ENCODE measurements at places on chromosomes 6 and 20.

- DNase-seq: no peak
Observed at GRCh38 chr20:15564981-15565380, 1008.3 kb downstream of the KIF16B start.

DNA sequence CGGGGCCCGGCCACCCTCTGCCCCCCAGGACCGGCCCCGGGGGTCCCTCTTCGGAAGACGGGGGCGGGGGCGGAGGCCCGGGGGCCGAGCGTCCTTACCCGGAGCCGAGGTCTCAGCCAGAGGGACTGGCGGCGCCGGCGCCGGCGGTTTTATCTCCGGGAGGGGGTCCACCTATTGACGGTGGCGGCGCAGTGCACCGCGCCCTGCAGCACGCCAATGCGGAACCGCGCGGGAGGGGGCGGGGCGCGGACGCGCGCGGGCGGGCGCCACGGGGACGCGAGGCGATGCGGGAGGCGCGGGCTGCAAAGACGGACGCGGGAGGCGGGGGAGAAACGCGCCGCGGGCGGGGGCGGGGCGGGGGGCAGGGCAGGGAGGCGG is at the start of gene EEF1A2:
EEF1A2 (minus strand) TSS at position 124 of the 378 bp plus-strand sequence. CDS start 1,320 bp downstream, outside the sequence.
- DNase-seq: no peak

DNA sequence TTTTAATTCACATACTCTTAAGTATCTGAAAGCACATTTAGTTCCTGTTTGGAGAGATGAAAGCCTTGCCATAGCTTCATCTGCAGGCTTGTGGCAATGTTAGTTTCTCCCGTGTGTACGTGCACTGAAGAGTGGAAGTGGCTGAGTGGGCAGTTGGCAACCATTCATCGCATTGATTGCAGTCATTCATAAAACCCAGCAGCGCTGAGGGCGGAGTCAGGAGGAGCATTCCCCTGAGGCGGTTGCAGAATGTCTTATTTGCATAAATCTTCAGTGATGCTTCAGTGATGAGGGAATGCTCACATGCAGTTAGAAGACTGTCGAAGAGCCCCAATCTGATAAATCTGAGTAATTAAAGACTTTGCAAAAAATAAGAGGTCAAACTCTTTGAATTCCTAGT is 79.1 kb downstream of the RIMS1 start:
- no peak for DNase-seq

GRCh38 chr6:133756078-133756695 is 132.7 kb upstream of the TCF21 start:
- DNase-seq: no peak

GRCh38 chr20:46283426-46284039 is 24.8 kb downstream of the CDH22 start:
- no peak for DNase-seq

DNA sequence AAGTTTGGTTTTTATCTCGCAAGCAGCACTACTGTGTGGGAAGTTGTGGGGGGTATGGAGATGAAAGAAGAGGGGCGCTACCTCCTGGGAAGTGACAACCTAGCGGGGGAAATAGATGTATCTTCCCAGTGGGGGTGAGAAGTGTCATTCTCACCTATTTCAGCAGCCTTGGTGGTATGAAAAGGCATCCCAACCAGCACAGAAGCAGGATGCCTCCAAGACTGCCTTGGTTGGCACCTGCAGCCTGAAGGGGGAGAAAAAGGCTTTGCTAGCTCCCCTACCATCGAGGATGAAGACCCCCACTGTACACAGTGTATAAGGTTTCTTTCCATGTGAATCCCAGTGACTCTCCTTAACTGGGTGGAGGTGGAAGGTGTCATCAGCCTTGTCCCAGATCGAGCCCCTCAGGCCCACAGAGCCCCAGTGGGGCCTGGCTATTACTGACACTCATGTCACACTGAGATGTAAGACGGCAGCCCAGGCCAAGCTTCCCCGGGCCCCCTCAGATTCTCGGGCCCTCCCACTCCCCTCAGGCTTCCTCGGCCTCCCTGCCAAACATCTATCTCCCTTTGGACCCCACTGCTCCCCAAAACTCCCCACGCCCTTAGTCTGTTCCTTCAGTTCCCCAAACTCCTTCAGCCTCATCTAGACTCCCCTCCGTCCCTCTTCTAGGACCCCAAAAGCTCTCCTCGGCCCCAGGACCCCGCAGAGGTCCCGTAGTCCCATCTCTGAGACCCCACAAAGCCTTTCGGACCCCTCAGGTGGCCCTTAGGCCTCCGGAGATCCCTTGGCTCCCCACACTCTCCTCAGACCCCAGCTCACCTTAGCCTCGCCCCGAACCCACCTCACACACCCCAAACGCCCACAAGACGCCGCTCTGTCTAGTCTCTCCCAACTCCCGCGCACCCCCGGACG is 688 bp downstream of the COMMD7 start:
- DNase-seq: no peak

- DNase-seq: no peak
Observed at GRCh38 chr6:170038708-170039107, 252.2 kb downstream of the DLL1 start.

DNA sequence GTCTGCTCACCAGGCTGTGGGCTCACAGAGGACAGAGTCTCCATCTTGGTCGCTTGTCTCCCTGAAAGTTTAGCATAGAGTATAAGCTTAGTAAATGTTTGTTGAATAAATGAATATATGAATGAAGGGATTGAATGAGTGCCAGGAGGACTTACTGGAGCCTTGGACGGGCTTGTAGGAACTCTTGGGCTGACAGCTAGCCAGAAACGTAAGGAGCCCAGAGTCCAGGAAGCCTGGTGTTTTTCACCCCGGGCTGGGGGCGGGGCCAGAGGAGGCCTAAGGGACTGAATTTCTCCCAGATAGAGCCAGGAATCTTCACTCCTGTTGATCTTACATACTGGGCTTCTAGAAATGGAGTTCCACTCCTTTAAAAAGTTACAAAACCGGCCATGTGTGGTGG is 68.5 kb upstream of the SRSF6 start:
- DNase-seq: no peak

DNA sequence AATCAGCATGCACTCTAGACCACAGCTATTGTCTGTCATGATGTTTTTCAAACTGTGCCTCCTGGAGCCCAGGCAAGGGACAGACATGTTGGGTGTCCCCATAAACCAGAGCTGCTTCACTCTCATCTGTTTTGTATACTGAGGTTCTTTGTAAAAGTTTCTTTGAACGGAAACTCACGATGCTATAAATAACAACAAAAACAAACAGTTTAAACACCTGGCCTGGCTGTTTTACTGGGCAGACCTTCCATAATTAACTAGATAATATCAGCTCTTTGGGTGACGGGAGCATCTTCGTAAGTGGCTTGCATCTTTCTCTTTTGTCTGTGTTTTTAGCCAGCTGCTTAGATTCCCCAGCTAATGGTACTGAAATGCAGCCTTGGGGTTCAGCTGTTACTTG is 190.3 kb downstream of the ZDHHC14 start:
- no peak for DNase-seq

Data from stimulated activated CD8-positive, alpha-beta memory T cell treated with anti-CD3 and anti-CD28 coated beads, Interleukin-2, amount 100 ng/mL, for 48 hours (primary cell).